ENCODE measurements at places on chromosomes 4 and X.

DNA sequence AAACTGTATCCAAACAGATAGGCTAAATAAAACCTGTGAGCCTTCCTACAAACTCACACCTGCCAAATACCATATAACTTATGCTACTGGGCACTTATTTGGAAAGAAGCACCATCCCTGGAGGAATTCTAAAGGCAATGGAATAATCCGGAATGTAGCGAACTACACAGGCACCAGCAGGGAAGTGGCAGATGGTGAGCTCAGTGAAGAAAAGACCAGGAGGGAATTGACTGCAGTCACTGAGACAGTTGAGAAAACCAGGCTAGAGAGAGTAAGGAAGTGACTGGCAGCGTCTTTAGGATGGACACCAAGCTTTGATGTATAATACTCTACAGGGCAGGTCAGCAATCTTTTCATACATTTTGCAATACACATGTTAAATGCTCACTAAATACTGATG is 16.3 kb downstream of the NDNF start:
- no peak for DNase-seq
- no peak overlapping the region for H3K27ac ChIP-seq
- no peaks in the 10 kb centered on the region for H3K27me3 ChIP-seq
- peaks cover 7% of the 10 kb centered on the region for H3K4me1 ChIP-seq

DNA sequence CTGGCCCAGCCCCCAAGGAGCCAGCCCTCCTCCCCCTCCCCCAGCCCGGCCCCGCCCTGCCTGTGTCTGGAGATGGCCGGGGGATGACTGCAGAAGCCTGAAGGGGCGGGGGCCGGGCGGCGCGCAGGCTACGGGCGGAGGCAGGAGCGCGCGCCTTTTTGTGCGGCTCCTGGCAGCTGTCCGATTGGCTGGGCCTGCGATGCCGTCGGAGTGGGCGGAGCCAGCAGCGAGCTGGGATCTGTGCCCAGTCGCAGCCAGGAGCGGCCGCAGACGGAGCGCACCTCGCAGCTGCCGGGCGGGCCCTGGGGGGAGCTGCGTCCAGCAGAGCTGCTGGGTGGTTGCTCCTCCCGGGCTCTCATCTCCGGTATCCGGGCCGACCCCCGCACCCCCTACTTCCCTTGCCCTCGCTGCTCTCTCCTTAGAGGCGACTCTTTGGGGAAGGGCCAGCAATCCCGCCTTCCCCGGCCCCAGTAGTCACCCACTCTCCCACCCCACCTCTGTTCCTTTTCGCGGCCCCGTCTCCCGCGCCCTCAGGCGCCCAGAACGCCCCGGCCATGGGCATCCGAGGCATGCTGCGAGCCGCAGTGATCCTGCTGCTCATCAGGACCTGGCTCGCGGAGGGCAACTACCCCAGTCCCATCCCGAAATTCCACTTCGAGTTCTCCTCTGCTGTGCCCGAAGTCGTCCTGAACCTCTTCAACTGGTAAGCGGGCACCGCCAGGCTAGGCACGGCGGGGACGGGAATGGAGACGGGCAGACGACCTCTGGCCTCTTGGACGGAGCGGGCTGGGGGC is at the start of gene GABRQ:
Gene GABRQ (plus strand): TSS at position 247 of the 794 bp plus-strand sequence. CDS start 308 bp downstream, at position 555.
- H3K27ac ChIP-seq = no peak within 1 kb of the TSS
- no peaks in the 10 kb centered on the region for H3K36me3 ChIP-seq

DNA sequence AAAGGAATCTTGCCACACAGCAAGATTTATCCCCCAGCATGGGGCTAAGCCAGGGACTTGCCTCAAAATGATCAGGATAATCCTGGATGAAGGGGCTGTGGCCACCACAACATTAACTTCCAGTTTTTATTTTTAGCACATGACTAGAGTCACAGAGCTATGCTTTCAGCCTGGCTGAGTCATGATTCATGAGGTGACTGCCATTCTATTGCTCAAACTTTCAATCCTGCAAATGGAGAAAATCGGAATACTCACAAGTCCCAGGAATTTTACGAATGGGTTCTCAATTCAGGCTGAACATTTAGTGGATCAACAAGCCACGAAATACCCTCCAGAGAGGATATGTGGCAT is 70.7 kb upstream of the HPGD start:
- no peaks in the 10 kb centered on the region for H3K27me3 ChIP-seq
- H3K27ac ChIP-seq = no peak overlapping the region
- no peaks in the 10 kb centered on the region for H3K36me3 ChIP-seq
- no peak for DNase-seq
- no peaks in the 10 kb centered on the region for H3K4me1 ChIP-seq

DNA sequence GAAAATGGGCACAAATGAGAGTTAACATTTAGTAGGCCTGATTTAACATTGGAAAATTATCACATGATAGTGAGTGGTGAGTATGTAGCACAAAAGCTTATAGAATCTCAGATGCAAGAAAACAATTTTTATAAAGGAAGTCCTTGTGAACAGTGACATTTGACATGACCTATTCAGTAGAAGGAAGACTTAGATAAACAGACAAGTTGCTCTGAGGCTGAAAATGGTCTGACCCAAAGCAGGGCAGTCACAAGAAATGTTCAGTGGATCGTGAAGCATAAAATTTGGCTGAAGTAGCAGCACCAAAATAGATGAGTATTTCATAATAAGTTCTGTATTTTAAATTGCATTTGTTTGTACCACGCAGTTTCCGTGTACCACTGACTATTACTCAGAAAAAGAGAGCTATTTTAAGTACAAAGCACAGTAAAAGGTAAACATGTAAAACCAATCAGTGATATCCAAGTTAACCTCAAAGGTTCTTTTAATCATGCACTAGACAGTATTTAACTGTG is 605.7 kb upstream of the PABPC4L start:
- H3K27ac ChIP-seq = no peak overlapping the region
- H3K27me3 ChIP-seq = no peaks in the 10 kb centered on the region
- no peak overlapping the region for H3K4me3 ChIP-seq
- H3K36me3 ChIP-seq = no peaks in the 10 kb centered on the region

- no peak overlapping the region for H3K27ac ChIP-seq
- DNase-seq = no peak
- no peaks in the 10 kb centered on the region for H3K4me1 ChIP-seq
- no peak overlapping the region for H3K4me3 ChIP-seq
- no peaks in the 10 kb centered on the region for H3K27me3 ChIP-seq
Observed at GRCh38 chrX:101430457-101431078, 22.5 kb downstream of the HNRNPH2 start.

All from upper lobe of right lung (tissue), 1 donor.